ENCODE measurements at places on chromosomes 12 and 14.

DNA sequence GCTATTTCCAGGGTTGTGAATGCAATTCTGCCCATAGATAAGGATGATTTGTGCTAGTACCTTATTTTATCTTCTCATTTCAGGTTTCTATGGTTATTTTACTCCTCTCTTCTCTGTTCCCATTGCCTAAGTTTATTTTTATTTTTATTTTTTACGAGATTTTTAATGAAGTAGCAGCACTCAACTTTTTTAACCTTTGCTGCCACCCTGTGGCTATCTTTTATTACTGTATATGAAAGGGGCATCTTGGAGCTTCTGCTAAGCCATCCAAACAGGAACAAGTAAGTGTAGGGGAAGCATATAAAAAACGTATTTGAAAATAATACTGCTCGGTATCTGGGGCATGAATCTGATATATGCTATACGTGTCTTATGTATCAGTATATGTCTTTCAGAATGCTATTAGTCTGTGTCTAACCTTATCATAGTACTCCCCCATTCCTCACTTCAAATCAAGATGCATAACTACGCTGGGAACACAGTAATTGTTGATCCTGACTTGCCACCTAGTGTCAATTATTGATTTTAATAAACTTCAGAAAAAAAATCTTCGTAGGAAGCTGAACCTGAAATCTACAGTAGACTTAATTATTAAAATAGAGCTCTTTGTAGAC is 60.3 kb downstream of the KLRG1 start:
- DNase-seq = no peak

DNA sequence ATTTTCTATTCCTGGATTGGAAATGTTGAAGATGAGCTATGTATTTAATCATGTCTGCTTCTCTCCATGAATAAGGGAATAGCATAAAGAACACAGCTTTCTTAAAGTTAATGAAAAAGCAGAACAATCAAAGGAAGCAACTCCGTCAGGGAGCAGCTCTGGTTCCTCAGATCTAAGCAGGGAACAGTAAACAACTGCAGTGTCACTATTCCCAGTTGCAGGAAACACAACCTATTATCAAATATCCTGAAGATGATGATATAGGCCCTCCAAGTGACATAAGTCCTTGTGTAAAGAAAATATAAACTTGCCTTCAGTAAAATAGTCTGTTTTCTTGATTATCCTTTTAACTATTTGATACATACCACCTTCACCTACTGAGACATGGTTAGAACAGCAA is 228.1 kb downstream of the KCNC2 start:
- no peak for DNase-seq

- DNase-seq = no peak
Observed at GRCh38 chr14:71143381-71144290, 236.4 kb downstream of the PCNX1 start.

GRCh38 chr14:34212172-34212929 is 249.7 kb downstream of the SPTSSA start:
- DNase-seq = no peak

- DNase-seq = no peak
Observed at GRCh38 chr12:43692064-43692463, 66.5 kb downstream of the PUS7L start.

DNA sequence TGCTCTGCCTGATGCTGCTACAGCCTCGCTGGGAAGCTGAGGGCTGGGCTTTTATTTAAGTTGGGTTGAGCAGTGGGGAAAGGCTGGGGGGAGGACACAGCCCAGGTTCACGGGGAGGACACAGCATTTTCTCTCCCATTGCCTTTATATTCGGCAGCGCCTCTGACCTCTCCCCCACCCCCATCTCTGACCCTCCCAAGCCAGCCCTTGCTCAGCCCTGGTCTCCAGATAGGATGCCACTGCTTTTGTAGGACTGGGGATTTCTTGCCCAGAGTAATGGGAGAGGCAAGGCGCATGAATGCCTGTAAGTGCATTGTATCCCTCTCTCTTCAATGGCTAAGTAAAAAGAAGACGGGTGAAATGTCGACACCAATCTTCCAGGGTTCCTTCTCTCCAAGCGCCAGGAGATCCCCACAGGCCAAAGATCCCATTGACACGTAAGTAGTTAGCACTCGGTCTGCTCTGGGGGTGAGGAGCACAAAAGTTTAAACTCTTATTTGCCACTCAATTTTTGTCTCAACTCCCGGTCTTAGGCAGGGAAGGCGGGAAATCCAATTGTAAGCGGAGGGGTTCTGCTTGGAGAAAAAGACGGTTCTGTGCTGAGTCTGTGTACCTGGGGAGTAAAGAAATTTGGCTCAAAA is 4.6 kb downstream of the HOXC4 start:
- no peak for DNase-seq

DNA sequence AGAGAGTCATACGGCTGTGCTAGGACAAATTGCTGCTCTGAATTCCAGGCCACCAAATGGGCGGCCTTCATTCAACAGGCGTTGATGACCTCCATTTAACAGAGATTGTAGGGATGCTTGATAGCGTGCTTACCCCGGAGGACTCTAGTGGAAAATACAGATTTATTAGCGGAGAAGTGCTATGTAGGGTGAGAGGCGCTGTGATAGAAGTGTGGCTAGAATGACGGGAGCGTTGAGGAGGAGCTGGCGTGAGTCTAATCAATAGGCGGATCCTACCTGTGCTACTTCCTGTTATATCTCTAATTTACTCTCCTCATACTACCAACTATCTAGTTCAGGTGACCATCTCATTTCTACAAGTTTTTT is 668 bp downstream of the MRPS35 start:
- DNase-seq = no peak

GRCh38 chr12:9347328-9348127 is 139.3 kb upstream of the PZP start:
- no peak for DNase-seq

GRCh38 chr14:77222546-77223225 is 41.1 kb downstream of the TMEM63C start:
- DNase-seq = no peak

DNA sequence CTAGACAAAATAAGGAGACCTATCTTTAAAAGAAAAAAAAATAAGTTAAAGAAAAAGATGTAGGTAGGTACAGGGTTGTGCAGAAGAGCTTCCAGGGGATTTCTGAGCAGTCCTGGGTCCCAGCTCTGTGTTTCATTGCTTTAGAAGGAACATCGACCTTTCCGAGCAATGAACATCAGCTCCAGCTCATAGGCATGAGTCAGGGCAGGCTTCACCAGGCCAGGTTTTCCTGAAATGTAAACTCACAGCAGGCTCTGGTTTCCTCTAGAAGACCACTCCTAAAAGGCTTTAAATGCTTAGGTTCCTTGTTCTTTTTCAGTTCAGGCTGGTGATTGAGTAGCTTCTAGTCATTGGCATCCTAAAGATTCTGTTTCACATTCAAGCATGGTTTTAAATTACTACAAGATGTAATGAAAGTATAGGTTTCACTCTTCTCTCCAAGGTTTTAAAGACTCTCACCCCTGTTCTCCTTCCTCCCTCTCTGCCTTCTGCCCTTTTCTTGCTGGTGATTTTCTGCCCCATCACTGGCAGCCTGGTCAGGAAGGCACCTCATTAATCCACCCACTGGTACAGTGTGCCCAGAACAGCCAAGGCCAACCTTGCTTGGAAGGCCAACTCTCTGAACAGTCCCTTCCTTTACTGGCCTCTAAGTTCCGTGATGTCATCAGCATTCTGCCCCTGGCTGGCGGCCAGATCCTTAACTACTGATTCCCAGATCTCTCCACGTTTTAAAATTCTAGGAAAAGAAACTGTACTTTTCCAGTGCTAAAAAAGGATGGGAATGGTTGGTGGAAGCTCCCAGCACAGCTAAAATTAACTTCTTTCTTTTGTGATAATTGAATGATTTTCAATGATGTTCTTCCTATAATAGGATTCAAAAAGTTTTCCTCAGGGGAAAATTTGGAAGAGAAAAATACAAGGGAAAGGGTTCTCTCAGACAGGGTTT is 109.4 kb upstream of the HIF1A start:
- DNase-seq = no peak

- no peak for DNase-seq
Observed at GRCh38 chr12:40225337-40225983, 663 bp downstream of the LRRK2 start.

GRCh38 chr12:7206691-7207090 is 17.2 kb downstream of the PEX5 start:
- DNase-seq = no peak

DNA sequence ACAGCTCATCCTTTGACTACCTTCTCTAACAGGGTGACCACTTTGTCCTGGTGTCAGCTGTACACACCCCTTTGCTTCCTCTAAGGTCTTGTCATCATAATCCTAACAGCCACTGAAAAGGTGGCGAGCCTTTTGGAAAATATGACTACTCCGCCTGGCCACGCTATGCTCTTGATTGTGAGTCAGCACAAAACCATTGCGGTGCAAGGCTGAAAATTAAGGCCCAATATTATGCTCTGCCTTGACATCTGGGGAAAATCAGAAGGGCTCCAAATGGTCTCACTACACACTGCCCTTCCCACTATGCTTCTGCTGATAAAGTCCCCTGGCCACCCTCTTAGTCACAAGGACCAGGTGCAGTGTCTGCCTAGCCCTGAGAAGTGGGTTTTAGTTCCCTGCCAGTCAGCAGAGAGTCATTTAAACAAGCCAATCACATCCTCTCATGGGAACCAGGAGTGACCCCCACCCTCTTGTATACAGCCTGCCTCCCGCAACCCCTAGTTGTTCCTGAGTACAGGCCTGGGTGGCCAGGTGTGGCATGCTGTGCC is 34.3 kb downstream of the FGD6 start:
- DNase-seq = no peak

DNA sequence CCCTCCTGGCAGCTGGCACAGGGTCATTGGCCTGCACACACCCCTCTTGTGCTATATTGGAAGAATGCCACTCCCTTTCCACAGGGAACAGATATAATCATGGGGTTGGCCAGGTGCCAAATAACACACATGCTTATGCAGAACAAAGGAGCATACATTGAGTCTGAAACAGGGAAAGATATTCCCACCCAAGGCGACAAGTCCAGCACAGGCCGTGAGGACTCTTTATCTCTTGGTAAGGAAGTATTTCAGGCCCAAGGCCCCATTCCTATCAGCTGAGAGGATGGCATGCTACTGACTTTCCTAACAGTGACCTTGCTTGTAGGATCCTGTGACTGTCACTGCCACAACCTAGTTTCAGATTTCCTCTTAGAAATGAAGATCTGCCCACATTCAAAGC is 59.0 kb upstream of the STXBP6 start:
- DNase-seq = no peak

DNA sequence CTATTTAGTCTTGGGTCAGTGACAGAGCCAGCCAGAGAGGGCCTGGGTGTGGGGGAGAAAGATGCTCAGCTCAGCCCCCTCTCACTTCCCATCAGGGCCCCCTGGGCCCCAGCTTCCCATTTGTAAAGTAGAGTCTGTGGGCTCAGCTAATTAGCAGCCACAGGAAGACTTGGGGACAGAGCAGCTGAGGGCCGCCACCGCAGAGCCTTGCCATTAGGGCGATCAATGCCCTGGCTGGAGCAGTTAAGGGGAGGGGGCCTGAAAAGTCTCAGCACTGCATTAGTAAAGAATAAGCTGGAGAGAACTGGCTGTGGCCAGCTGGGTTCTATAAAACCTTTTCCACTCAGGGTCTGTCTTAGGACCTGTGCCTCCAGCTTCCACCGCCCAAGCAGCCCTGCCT is 2.7 kb downstream of the PLEKHD1 start:
- DNase-seq = no peak

GRCh38 chr12:43305065-43305464 is 246.9 kb downstream of the ADAMTS20 start:
- no peak for DNase-seq

DNA sequence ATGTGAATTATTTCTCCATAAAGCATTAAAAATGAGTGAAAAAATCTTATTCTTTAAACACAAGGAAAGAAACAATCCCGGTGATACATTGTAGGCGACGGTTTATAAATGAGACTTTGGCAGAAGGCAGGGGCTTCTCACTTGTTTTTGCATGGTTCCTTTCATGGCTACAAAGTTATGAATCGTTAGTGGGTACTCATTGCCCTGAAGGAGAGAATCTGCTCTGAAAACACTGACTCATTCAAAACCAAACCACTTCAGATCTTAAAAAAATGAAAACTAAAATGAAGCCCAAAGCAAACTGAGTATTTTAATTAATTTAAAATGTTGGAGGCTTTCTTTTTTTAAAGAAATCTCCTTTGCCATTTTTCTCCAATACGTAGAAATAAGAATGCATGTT is 41.4 kb upstream of the AMIGO2 start:
- DNase-seq = no peak

- no peak for DNase-seq
Observed at GRCh38 chr14:31122098-31122611, 85.4 kb downstream of the HECTD1 start.

DNA sequence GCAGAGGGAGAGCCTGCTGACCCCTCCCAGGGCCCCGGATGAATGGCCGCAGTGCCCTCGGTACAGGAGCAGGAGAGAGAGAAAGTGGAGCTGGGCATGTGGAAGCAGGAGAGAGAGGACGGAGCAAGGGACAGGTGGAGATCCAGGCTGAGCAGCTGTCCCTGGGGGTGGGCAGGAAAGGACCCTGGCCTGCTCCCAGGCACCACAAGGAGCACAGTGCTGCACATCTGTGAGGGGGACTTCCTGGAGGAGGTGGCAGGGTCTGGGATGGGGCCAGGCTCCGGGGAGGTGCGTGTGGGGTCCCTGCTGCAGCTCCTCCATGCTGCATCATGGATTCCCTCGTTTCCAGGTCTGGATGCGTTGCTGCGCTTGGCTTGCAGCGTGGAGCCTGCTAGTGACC is 13.0 kb upstream of the DLK1 start:
- DNase-seq = no peak

- no peak for DNase-seq
Observed at GRCh38 chr14:99633141-99633540, 11.8 kb upstream of the HHIPL1 start.

- no peak for DNase-seq
Observed at GRCh38 chr12:25853316-25854095, 105.0 kb upstream of the RASSF8 start.

DNA sequence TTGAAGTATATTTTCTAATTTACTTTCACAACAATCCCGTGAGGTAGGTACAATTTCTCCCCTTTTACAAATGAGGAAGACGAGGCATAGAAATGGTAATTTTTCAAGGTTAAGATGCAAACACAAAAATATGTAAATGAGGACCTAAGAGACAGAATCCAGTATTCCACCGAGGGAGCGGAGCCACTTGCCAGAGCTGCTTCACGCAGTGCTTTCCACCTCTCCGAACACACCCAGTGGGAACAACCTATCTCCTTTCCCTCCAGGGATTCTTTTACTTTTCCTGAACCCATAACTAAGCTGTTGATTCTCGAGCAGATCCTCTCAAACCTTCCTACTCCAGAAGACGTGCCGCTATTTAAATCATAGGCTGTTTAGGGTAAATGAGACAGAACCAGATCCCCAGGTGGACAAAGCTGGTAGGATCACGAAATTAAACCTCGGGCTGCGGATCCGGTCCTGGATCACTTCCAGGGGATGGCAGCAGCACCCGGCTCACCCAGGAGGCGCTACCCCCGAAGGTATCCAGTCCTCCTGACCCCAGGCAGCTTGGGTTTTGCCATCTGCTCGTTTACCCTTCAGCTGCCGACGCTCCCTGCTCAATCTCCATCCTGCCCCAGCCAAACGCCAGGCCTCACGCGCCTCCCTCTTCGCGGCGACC is 1.5 kb downstream of the DDHD1 start:
- no peak for DNase-seq

Measured in activated CD4-positive, CD25-positive, alpha-beta regulatory T cell treated with anti-CD3 and anti-CD28 coated beads, Interleukin-2, amount 50 U/mL, for 72 hours (primary cell).